ENCODE measurements at places on chromosomes 12 and 14. TPM values are rescaled to one million over a fixed set of nuclear protein-coding genes. Genes with fewer than 3 reads are reported as not detected.

Gene POTEM
- not detected for total RNA-seq

Gene TMEM229B
- total RNA-seq: 2.1 TPM

Gene AQP5
- total RNA-seq: 11.6 TPM

Gene KCNH3
- 3.4 TPM for total RNA-seq

Gene DNAJC22
- total RNA-seq: not detected

Gene SERPINA1
- 786 TPM for total RNA-seq

Gene KLRB1
- total RNA-seq: 2.7 TPM

DNA sequence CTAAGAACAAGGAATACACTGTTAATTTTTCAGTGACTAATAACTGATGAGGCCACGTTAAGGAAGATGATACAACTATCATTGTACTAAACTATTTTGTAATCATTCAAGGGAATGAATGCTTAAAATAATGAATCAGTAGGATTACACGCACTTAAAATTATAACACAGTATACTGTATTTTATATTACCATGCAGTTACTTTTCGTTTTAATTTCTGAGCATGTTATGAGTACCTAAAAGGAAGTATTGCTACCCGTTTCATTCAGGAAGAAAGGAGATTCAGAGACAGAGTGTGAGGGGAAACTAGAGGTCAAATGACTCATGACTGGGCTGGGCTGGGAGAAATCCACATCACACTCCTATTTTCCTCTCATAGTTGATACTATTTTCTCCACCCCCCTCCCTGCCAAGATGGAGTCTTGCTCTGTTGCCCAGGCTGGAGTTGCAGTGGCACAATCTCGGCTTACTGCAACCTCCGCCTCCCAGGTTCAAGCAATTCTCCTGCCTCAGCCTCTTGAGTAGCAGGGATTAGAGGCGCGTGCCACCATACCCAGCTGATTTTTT is 202.0 kb downstream of the PPM1H start:
- DNase-seq: no peak

DNA sequence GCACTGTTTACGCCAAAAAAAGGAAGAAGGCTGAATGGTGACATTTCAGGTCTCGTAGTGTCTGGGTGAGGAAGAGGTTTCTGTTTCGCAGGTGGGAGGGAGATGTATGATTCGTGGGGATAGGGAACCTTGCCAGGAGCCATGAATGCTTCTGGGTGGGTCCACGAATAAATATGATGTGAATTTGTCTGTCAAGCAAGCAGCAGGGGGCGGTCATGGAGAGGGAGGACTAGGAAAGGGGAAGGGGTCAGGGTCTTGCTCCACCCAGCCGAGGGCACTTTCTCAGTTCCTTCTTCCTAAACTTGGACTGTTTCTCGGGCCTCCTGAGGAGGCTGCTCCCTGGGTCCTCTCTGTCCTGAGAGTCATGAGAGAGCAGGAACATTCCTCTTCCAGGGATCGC is 72.5 kb downstream of the LGMN start:
- no peak for DNase-seq

- DNase-seq: no peak
These were observed 179.1 kb downstream of the KCNA5 start for GRCh38 chr12:5222729-5223128.

- DNase-seq: no peak
These were observed 196.3 kb downstream of the PPM1H start for GRCh38 chr12:62738616-62739015.

DNA sequence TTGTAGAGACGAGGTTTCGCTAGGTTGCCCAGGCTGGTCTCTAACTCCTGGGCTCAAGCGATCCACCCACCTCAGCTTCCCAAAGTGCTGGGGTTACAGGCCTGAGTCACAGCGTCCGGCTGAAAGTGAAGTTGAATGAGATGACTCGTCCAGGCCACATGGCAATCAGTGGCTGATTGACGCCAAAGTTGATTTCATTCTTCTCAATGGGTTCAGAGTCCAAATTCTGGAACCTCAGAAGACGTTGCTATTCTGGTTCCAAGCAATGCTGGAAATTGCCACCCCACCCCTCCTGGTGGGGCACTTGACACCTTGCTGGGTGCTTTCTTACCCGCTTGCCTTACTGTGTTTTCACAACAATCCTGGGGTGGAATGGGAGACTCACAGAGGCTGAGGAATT is 14.9 kb downstream of the ABCB9 start:
- no peak for DNase-seq

GRCh38 chr12:109476807-109477184 is 304 bp downstream of the KCTD10 start:
- DNase-seq: no peak

GRCh38 chr14:94129758-94130414 is 482 bp upstream of the IFI27L2 start:
- DNase-seq: peak; percentile 64

GRCh38 chr12:112488257-112488876 is 69.6 kb downstream of the PTPN11 start:
- DNase-seq: no peak

GRCh38 chr12:104631867-104632266 is 175.1 kb downstream of the CHST11 start:
- DNase-seq: no peak

DNA sequence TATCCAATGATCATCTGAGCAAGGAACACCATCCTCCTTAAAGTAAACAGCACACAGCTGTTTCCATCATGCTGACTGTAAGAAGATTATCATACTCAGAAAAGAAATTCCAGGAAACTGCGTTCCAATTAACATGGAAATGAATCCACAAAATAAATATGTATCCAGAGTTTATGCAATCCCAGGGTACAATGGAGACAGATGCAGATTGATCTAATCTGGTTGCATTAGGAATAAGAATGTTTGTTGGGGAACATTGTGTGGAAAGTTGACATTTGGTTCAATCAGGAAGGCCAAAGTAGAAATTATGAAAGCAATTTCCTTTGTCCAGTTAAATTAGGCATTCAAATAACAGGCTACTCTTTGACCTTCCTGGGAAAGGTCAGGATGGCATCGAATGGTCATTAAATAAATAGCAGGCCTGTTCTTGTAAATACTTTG is 236.9 kb upstream of the AMIGO2 start:
- DNase-seq: no peak

DNA sequence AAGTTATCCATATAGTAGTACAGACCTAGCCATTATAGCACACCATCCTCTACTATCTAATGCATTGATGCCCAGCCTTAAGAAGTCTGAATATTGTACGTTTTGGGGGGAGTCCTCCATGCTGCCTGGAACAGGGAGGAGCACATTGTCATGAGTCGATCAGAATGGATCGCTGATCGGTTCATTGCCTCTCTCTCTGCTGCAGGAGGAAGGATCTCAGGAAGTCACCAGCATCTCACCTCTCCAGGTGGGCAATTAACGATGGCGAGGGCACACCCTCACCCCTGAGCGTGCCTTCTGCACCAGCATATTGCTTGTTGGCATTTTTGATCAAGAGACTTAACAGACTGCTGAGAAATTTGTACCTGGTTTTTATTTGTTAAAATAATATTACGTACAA is 11.5 kb downstream of the CCND2 start:
- no peak for DNase-seq

DNA sequence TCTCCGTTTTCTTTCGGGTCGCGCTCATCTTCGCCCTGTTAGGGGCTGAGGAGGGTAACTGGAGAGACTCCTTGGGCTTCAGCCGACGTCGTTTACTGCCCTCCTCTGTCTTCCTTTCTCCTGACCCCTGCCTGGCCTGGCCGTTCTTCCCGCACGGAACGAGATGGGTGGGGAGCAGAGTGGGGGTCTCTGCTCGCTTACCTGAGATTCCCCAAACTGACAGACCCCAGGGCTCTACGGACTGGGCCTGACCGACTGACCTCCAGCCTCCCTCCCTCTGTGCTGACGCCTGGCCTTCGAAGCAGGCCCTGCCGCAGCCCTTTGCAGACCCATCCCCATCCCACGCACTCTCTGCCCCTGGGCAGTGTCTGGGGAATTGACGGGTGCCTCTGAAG is 439 bp downstream of the GOLGA5 start:
- peak; percentile 25 for DNase-seq

- no peak for DNase-seq
These were observed 10.6 kb downstream of the MYO1H start for GRCh38 chr12:109358154-109358869.

Measured in upper lobe of left lung (tissue), 6 donors.